ENCODE measurements at places on chromosomes 2 and 18.

GRCh38 chr2:726169-726568, 49.0 kb upstream of the TMEM18 start:
- no peak for DNase-seq

DNA sequence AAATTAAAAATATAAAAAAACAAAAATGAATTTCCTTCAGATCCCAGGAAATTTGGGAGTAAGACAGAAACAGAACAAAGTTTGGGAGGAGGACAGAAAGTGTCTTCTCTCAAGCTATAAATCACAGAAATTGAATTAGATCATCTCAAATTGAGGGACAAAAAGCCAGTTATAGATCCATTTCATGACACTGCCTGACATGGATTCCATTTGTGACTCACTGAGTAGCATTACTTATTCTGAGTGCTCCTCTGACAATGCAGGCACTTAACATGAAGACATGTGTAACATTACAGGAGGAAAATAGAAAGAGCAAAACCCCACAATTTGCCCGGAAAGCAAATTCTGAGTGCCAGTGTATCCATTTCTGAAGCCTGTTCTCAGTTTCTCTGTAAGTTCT, 63.9 kb upstream of the CREB1 start:
- no peak for DNase-seq

GRCh38 chr2:27390822-27391679, 10.5 kb upstream of the ZNF513 start:
- DNase-seq: no peak

DNA sequence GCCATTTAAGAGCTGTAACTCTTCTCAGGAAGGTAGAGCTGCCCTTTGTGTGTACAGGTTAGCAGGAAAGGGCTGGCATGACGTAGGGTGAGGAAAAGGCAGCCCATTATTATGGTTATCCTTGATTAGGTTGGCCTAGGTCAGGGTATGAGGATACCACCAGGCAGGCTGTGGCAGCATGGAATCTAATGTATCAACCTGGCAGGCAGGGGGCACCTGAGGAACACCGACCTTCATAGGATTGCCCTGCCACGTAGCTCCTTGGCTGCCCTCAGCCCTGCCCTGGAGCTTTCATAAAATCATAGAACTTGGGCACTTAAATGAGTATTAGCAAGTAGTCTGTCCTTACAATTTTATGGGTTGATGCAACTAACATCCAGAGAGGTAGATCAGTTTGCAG, 261.6 kb downstream of the LTBP1 start:
- DNase-seq: no peak

DNA sequence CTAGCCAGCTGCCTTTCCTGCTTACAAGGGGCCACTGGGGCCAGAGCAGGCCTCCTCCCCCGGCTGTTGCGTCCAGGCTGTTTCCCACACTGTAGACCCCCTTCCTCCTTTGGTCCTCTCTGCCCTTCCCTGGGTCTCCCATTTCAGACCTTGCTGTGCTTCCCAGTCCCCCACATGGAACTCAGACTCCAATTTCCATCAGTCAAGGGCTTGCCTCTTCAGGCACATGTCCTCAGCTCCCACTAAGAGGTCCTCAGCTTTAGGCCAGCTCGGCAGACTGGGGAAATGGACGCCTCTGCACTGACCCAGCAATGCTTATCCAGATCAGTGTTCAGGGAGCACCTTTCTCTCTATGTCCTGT, 98.0 kb upstream of the BZW1 start:
- no peak for DNase-seq

DNA sequence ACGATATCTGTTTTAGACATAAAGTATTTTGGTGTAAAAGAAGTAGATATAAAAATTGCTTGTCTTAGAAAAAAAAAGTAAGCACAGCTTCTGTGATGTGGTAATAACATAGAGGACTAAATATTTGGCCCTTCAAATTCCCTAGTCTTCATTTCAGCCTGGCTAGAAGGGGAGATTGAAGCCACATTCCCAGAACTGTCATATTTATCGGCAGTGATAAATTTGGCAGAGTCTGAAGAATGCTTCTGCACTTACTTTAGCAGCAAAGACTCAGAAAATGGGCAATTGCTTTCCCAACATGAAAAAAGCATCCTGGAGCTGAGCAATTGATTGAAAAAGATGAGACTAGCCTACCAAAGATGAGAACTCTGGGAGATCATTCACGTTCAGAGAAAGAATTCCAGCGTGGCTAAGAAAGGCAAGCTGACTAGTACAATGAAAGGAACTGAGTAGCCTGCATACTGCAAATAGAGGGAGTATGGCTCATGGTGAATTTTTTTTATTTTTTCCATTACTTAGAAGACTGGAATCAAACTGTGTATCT, 278.7 kb upstream of the KLHL29 start:
- DNase-seq: no peak

- peak; percentile 99 for DNase-seq
Observed at GRCh38 chr2:68387408-68388350, 22.6 kb downstream of the PLEK start.

DNA sequence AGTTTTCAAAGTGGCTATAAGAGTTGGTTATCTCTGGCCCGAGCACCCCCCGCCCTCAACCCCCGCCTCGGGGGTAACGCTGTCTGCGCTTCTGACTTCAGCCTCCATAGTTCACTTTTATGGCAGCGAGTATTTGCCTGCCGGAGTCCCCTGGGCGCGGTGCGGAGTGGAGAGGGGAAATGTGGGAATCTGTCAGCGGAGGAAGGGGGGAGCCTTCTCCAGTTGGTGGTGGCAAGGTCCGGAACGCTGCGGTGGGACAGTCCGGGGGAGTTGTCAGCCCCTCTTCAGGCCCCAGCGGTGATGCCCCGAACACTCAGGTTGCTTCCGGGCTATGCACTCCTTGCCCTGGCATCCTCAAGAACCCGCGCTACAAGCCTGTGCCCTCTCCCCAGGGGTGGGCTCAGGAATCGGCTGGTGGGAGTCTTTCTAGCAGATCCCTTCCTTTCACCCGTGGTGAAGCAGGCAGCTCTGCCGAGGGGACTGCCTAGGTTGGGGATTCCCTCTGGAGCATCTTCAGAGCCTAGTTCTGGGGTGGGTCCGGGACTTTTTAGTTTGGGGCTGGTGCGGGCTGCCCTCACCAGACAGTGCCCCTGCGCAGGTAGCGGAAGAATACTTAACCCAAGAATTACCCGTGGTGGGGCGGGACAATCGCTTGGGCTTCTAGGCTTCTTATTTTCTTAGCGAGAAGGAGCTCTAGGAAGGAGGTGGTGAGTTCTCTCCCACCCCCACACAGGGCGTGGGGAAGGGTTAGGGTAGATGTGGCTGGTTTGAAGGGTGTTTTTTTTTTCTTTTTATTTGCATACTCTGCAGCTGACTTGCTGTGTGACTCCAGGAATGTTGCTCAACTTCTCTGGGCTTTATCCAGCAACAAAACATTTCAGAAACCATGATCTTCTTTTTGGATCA, 1.6 kb downstream of the ATOH8 start:
- DNase-seq: no peak

DNA sequence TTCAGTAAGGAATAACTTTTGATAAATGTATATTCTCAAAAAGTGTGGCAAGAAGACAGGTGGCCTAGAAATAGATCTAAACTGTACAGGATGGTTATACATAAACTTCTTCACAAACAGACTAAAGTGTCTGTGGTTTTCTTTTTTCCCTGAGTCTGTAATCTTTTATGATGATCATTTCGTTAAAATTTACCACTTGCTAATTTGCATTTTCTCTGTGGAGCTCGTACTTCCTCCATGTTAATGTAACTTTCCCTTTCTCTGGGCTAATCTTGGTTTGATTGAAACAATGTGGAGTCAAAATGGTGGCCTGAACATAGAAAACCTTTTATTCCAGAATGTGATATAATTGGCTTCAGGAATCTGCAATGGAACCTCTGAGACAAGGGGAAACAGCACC, 166.2 kb downstream of the FTCDNL1 start:
- no peak for DNase-seq

- DNase-seq: no peak
Observed at GRCh38 chr2:20129331-20130159, 78.1 kb upstream of the LAPTM4A start.

GRCh38 chr2:212414767-212415211, 123.8 kb downstream of the ERBB4 start:
- no peak for DNase-seq

DNA sequence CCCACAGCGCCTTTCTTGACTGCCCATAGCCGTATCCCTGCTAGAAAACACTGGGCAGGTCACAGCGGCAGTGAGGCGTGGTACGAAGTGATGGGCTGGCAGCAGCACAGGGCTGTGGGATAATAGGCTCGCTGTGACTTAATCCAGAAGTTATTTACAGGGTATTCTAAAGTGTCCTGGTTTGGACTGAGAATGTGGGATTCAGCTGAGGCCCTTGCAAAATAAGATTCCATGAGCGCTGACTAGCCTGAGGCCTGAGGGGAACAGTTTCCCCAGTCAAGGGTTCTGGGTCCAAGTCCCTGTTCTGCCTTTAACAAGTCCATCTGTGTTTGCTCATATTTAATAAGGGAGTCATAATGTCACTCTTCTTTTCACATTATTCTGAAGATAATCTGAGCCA, 34.6 kb downstream of the SETBP1 start:
- no peak for DNase-seq

DNA sequence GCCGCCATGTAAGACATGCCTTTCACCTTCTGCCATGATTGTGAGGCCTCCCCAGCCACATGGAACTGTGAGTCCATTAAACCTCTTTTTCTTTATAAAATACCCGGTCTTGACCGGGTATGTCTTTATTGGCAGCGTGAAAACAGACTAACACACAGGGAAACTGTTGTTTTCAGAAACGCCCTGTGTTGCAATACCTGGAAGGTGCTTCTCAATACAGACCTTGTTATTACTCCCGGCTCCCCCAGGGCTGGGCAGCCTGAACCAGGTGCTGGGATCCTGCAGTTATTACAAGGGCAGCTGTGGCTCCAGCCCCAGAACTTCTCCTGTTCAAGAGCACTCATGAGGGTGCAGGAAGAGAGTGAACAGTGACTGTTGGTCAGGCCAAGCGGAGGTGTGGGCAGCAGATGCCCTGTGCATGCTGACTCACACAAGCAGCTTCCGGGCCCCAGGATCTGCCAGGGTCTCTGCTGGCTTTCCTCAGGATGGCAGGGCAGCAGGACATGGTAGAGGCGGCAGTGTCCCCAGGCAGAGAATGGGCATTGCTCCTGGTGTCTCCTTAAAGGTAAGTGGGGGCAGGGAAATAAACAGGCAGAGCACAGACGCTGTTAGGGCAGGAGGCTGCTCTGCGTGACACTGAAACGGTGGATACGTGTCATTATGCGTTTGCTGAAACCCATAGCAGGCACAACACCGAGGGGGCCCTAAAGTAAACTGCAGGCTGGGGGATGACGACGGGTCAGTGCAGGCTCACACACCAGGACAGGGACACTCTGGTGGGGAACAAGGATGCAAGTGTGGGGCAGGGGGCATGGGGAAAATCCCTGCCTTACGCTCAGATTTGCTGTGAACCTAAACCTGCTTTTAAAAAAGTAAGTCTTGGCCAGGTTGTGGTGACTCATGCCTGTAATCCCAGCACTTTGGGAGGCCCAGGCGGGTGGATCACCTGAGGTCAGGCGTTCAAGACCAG, 89.1 kb downstream of the NDUFA10 start:
- peak; percentile 36 for DNase-seq

DNA sequence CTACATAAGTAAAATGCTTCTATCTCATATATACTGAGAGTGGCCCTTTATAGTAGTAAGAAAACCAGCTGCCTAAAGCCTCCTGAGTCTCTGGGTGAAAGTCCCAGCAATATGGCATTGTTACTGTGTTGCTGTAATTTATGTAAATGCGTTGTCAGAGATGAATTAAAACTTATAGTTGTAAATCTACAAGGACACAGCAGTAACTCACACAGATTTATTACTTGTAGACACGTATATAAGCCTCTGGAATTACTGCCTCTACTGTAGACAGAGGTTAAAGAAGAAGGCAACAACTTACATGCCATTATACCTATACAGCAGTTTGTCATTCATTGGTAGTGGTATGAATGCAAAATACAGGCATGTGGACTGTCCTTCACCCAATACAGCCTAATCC, 169.1 kb upstream of the BOD1L2 start:
- DNase-seq: no peak

- peak; percentile 89 for DNase-seq
Observed at GRCh38 chr2:156334496-156335478, 2.3 kb upstream of the NR4A2 start.

DNA sequence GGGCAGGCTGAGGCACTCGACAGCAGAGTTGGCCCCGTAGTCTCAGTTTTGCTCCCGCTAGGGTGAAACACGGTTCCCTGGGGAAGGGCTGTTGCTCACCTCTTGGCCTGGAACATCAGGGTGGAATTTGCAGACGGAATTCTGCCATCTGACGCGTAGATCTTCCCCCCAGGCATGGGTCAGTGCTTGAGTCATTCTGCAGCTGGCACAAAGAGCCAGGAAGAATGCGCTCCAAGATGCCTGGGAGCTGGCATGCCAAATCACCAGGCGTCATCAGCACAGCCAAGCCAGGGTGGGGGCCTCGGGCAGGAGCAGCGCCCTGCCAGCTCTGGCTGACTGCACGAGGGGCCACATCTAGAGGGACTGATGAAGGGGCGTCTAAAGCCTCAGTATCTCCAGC, 42.7 kb downstream of the ODC1 start:
- DNase-seq: no peak

GRCh38 chr2:18119883-18120282, 241.4 kb downstream of the KCNS3 start:
- no peak for DNase-seq

DNA sequence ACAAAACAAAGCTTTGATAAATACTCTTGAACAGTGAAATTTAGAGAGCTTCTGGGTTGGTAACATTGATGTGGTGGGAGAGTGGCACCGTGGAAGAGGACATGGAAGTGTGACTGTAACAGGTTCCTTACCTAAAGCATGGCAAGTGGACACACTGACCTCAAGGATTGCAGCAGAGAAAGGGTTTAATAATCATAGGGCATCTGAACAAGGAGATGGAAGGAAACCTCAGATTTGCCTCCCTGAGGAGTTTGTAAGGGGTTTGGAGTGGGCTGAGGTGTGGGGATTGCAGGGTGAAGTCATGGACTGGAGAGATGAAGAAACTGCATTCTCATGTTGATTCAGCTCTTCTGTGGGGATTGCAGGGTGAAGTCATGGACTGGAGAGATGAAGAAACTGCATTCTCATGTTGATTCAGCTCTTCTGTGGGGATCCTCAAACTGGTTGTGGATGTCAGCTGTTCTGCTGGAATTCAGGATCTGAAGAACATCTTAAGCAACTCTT, 83.8 kb upstream of the TLK1 start:
- DNase-seq: peak; percentile 25

- no peak for DNase-seq
Observed at GRCh38 chr2:180840641-180841040, 139.8 kb upstream of the UBE2E3 start.
